Left hindlimb (tissue), 1 donor: ENCODE measurements at places on chromosomes 1 and 21.

- peak; percentile 71 for DNase-seq
Measured at GRCh38 chr1:207959141-207959825, 48.4 kb upstream of the CD34 start.

- no peak for DNase-seq
Measured at GRCh38 chr1:75317976-75318375, 183.8 kb downstream of the LHX8 start.

DNA sequence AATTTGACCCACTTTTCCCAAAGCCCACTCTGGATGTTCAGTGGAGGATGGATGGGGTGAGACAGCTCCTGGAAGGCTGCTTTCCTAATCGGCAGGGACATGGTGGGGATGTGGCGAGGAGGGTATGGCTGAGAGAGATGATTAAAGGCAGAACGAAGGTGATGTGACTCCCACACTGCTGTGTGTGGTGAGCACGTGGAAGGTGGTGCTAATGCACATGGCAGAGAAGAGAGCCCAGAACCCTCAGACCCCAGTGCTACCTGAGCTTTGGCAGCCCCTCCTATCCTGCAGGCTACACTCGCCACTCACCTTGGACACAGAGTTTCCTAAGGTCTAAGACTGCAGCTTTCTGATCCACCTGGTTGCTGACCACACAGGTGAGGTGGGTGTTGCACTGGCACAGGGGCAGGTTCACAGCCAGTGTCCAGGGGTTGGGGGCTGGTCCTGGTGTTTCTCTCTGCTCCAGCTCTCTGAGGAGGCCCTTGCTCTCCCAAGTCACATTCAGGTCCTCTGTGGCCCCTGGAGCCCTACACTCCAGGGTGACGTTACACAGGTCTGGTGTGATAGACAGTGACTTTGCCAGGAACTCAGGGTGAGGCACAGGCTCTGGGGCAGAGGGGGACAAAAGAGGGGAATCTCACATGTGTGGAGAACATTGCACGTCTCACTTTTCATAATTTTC lies 151.4 kb upstream of the ETV3 start:
- no peak for DNase-seq

- DNase-seq, result no peak
Measured at GRCh38 chr1:2783069-2783434, 18.4 kb downstream of the TTC34 start.

DNA sequence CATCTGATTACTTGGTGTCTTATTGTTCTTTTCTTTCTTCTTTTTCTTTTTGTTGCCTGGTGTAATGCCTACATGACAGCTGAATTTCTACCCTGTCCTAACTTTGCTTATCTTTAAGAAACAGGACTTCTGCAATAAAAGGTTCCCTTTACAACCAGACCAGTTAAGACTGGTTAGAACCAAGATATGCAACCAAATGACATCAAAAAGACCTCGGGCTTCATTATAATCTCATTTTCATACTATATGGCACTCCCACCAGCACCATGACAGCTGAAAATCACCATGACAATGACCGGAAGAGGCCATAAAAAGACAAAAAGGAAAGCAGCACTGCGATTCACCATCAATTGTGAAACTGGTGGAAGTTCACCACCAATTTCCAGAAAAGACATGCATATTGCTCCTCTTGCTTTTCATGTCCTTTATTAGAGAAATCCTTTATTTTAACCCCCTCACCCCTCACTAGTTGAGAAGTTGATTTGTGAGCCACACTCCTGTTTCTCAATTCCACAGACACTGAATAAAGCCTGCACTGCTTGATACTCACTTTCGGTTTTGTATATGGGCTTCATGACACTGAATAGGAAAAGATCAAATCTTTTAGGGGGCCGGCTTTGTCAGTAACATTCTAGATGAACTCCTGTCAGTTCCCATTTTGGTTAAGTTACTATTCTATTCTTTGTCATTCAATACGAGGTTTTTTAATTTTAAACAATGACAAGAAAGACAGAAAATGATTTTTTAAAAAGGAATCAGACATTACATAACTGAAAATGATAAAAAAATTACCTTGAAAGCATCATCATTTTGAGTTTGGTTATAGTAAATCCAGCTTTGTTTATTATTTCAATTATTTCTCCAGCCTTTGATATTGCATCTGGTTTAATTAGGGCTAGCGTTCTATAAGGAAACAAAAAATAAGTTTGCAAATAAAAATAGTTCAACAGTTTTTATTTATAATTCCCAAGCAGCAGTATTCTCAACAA lies 58.1 kb downstream of the NME7 start:
- DNase-seq, result no peak

GRCh38 chr1:7698641-7699040 lies 72.5 kb upstream of the VAMP3 start:
- DNase-seq, result no peak

DNA sequence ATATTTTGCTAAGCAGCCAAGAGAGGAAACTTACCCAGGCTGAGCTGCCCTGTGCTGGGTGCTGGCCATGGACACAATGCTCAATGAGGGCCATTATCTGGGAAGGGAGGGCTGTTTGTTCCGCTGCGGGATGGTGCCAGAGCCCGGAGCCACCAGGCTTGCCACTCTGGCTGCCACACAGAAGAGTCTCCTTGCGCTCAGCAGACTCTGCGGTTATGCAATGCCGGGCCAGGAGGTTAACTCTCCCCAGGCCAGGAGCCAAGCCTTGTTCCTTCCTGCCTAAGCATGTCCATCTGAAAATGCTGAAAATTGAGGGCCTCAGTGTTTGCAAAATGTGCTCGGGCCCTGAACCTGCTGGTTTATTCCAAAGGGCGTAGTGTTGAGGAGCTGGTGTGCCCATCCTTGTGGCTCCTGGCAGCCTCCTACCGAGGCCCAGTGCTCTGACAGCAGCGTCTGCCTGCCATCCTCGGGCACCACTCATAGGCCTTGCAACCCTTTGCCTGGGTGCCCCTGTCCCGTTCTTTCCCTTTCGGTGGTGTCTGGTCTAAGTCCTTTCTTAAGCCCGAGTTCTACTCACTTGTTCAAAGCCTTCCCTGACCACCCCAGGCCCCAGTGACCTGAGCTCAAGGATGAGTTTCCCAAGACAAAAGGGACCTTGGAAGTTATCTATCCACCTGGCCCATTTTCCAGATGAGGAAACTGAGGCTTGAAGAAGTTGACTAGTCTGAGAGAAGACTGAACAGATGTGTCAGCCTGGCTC lies 133.8 kb upstream of the EDN2 start:
- peak; percentile 75 for DNase-seq

GRCh38 chr1:74847715-74848114 lies 114.8 kb downstream of the TYW3 start:
- DNase-seq, result no peak

DNA sequence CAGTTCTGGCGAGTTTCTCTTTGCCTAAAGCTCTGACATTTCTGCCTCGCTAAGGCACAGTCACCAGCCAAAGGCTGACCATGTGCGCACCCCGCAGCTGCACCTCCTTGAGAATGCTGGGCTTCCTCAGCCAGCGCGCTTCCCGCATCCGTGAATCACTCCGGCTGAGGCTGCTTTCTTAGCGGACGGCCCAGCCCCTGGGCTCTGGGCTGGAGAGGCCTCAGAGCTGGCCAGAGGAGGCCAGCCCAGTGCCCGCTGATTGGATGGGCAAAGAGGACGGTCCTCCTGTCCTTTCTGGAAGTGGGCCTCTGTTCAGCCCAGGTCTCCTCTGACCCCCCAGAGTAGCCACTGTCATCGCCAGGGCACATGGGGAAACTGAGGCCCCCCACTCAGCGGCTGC lies 56.1 kb downstream of the PRDM16 start:
- no peak for DNase-seq

DNA sequence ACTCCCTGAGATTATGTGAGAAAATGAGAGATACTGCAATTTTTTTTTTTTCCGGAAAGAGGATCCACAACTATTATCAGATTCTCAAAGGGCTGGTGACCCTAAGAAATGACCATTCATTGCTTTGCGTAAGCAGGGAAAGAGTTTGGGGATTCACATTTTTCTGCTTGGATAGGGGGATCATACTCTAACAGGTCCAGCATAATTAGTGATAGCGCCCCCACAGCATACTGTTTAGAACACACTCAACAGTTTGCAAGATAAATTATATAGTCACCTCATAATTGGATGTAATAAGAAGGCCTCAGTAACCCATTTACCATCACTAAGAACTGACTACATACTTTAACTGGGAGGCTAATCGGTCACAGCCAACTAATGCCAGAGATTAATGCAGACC lies 1.9 kb downstream of the CCT3 start:
- DNase-seq, result no peak

DNA sequence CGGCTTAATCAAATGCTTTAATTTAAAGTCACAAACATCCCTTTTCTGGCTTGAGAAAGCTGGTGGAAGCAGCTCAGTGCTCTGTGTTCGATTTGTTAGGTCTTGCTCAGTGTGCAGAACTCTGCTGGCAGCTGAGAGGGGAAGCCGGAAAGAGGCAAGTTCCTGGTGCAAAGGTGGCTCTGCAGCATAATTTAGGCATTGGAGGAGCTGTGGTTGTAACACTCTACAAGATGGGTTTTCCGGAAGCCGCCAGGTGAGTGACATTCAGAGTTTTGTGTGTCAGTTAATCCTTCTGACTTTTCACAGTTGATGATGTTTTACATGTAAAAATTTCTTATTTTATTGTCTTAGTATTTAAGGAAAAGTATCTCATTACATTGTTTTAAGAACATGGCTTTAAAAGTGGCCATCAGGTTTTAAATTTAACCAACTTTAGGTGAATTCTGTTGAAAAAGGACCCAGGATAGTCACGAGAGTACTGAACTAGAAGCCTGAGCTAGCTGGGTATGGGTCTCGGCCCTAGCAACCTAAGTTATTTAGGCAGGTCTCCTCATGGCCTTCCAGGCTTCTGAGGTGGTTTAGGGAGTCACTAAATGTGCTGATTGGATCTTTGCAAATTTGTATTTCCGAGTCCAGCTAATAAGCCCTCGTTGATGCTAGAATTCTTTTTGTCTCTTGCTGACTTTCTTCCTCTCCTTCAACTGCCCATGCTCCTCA lies 47.1 kb upstream of the PODN start:
- peak; percentile 78 for DNase-seq

DNA sequence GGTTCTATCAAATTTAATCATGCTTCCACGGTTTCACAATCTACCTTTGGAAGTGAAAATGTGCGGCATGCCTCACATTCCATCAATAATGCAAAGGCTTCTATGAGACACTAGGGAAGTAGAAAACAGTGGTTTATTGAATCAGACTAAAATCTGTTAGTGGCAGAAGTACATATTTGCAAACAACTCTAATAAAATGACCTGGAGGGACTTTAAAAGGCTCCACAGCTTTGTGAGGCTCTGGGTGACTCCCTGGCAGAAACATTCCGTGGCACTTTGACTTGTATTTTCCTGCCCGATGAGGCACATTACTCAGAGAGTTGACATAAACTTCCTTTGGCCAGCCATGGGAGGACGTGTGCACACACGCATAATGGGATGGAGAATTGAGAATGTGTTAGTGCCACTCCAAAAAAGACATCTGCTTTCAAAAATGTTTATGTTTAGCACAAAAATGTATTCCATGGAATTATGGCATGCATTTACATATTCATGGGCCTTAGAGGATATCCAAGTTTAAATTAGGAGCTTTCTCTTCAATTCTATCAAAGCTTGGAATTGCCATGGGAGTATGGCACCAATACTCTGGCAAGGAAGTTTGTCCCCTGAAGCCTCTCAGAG lies 60.0 kb upstream of the SSX2IP start:
- no peak for DNase-seq

DNA sequence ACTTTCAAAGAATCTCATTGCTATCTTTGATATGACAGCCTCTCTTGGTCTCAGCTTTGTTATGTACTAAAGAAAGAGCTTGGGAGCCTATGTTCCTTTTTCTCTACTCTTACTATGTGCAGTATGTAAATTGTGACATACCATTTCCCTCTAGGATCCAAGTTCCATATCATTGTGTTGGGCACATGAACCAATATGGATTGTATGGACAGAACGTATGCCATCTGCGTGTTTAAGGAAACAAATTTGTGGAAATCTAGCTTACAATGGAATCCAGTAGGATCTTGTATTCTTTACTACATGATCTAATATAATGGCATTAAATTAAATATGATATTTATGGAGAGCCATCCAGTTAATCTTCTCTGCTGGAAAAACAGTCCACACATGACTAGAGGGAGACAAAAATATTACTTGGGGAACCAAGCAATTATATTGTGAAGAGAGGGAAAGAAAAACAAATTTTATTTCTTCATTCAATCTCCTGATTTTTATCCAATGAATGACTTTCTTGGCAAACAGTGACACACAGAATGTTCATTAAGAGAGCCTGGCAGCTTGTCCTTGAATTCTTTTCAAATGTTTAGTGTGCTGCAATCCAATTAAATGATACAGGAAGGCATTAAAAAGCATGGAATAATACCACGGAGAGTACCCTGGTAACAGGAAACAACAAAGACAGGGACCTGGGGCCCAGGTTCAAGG lies 106.5 kb upstream of the DAB1 start:
- DNase-seq, result no peak

DNA sequence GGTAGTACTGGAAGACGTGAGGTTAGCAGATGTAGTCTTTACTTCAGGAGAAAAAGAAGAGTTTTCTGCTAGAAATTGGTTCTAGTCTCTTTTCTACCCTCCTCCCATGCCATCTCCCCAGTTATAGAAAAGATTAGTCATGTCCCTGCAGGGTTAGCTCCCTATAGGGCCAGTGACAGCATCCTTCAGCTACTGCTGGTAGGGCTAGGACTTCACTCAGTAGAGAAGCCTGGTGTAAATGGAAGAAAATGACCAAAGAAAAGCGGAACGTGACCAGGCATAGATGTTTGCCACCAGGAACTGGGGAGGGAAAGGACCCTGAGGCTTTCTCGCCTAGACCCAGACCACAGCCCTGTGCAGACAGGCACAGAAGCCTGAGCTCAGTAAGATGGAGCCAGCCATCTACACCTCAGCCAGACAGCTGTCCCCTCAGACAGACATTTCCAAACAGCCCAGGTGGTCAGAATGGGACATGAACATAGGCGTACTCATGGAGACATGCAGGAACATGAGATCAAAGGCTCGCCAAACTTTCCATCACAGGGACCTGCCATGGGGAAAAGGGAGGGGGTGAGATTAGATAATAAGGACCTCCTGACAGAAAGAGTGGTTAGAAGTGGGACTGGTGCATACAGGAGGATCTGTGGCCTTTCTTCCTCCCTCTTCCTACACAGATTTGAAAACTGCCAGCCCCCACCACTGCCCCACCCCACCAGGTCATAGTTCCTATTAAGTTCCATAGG lies 23.5 kb upstream of the SLAMF9 start:
- no peak for DNase-seq

GRCh38 chr1:87515781-87516180 lies 187.1 kb downstream of the LMO4 start:
- DNase-seq, result no peak

GRCh38 chr1:226738995-226739695 lies at the start of gene ITPKB:
Gene ITPKB (minus strand): TSS chr1:226739282. CDS start chr1:226737458, 1,824 bp downstream.
- DNase-seq, result peak; percentile 81
